GOT3 (cell line): ENCODE measurements at places on chromosomes 2 and 18.

GRCh38 chr2:64992990-64993389 is 3.8 kb downstream of the SLC1A4 start:
- no peak for DNase-seq

DNA sequence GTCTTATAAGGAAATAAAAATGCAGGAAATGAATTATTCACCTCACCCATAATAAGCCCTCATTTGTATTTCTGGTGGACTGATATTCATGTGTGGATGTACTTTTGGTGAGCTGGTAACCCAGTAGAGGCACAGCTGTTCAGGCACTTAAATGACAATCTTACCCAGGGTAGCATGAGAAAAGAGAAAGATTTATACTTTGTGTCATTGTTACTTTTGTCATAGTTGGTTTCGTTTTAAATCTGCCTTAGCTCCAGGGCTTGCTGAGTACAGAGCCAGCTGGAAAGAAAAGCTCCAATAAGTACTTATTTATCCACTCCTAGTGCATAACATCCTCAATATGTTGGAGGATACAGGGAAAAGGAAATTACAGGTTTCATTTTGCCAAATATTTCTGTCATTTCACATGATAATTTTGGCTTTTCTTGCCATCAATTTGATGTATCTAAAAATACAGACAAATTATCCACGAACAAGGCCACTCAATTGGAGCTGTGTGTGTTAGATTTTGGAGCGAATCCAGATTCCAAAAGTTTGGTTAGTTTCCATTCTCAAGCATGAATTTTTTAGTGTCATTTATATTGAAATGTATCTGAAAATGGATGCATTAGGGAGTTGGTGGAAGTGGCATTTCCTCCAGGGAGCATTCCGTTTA is 1276.1 kb upstream of the FAM98A start:
- DNase-seq, result no peak

DNA sequence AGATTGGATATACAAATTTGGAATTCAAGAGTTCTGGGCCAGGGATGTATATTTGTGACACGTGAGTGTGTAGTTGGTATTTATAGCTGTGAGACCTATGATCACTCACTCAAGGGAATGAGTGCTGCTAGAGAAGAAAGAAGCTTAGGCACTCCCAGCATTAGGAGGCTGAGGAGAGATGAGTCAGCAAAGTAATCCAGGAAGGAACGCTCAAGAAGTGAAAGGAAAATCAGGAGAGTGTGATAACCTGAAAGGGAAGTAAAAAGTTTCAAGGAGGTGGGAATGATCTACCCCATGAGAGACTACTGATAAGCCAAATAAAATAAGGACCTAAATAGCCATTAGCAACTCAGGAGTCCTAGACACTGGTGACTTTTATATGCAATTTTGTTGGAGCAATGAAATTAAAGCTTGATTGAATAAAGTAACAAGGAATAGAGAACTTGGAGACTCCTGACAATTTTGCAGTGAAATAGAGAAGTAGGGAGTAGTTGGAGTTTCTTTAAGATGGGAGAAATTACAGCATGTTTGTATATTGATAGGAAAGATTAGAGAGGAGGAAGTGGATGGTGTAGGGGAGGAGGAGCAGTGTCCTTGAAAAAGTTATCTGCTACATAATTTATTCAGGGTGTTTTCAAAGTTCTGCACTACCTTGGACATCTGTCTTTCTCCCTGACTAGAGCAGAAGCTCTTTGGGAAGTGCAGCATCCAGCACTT is 89.9 kb downstream of the UBE2E3 start:
- no peak for DNase-seq

GRCh38 chr18:69980509-69980908 is 32.8 kb upstream of the CD226 start:
- DNase-seq, result no peak

DNA sequence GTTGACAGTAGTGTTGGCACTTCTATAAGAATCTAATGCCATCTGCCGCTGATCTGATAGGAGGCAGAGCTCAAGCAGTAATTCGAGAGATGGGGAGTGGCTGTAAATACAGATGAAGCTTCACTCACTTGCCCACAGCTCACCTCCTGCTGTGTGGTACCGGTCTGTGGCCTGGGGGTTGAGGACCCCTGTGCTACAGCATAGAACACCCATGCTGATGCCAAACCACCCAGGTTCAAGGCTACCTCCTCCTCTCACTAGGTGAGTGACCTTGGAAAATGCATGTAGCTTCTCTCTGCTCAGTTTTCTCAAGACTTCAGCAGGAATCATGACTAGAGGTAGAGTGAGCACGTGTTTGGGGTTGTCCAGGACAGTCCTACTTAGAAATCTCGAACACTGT is 263.4 kb downstream of the SH3BP4 start:
- DNase-seq, result no peak

DNA sequence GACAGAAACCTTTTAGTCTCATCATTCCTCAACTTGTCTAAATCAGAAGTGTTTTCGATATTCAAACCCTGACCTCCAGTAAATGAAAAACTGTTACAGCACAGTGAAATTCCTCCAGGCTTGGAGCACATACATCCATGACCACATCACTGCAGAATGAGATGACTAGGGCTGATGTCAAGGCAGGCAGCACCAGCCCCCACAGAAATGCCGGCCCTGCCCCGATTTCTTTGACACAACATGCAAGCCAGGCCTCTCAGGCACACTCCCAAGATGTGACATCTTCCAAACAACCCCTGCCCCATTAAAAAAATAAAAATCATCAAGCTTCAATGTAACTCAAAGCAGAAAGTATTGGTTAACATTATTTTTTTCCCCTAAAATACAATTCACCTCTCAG is 103.3 kb downstream of the CTAGE1 start:
- no peak for DNase-seq

DNA sequence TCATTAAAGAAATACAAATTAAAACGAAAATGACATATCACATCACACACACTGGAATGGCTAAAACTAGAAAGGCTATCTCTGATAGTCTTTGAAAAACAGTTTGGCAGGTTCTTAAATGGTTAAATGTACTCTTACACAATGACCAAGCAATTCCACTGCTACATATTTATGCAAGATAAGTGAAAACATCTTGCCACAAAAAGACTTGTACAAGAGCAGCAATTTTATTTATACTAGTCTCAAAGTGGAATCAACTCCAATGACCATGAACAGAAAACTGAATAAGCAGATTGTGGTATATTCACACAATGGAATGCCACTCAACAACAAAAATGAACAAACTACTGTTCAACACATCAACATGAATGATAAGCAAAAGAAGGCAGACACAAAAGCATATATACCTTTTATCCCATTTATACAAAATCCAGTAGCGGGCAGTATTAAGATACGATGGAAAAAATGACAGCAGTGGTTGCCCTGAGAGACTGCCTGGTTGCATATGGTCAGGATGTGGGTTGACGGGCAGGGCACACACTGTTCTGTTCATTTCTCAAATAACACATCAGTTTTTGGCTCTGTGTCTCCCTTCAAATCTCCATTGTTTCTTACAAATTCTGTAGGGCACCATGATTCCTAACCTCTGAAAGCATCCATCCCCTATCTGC is 25.4 kb downstream of the SP100 start:
- no peak for DNase-seq

DNA sequence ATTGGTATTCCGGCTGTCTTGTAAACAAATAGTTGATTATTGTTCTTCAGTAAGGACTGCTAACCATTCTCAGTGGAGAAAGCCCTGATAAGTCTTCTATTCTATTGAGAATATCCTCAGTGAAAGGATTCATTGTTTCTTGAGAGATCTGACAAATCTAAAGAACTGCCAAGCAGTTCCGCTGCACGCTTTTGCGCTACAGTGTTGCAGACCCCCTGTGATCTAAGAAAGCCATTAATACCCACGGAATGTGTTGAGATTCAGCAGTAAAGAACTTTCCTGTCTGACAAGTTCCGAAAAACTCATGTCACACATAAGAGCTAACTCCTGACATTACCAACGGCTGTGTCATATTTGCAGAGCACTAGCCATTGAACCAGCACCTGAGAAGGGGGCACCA is 63.8 kb downstream of the ZNF236 start:
- DNase-seq, result no peak

GRCh38 chr2:221708902-221709301 is 136.8 kb upstream of the EPHA4 start:
- no peak for DNase-seq
